ENCODE measurements at places on chromosomes 3 and 15.

DNA sequence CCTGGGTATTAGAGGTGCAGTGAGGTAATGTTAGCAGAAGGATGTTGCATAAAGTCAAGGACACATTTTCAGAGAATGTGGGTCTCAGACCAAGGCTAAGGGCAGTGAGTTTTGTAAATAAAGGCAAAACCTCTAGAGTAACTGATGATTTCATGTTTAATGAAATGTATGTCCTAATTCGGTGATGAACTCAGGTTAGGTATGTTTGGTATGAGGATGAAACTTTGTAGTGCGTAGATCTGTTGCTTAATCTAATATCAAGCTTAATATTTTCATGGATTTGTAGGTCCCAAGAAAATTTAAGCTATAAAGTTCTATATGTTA is 3.6 kb downstream of the USP50 start:
- no peak for DNase-seq

DNA sequence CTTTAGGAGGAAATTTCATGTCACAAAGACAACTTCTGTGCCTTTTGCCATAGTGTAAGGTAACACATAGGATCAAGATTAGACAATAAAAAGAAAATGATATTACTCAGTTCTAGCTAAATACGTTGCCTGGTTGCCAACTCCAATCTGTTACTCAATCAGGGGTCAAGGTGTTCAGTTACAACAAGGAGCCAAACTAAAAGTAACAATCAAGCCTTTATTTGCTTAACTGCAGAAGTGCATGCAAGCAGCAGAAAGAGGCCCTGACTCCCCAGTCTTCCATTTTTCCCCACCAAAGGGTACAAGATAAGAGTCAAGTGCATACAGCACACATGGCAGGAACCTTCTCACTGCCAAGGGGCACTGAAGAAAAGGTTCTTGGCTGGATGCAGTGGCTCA is 28.3 kb upstream of the PPP4R2 start:
- DNase-seq = no peak

DNA sequence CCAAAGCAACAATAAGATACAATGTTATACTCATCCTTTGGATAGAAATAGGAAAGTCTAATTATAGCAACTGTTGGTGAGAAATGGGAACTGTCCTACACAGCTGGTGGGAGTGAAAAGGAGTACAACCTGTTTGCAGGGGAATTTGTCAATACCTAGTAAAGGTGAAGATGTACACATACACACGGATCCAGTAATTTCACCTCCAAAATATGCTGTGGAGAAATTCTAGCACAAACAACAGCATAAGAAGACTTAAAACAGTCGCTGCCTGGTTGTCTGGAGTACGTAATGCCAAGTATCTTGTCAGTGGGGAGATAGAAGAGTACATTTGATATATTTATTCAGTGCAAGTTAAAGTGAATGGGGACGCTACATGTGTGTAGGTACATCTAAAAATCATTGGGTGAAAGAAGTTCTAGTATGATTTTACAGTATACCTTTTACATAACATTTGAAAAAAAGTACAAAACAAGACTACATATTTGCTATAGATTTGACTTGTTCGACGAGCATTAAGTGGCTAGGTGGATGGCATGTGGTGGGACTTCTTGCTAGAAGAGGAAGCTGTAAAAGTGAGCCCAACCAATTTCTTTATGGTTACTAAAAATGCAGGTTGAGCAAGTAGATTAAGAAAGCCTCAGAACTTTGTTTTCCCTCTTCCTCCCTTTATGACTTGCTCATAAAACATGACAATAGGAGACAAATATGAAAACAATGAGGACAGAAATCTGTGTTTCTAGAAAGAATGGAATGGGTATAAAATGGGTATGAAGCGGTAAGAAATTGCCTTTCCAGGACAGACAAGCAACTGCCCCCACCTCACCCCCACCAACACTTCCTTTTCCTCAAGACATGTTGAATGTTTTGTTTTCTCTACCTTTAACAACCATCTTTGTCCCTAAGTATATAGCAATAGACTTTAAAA is 50.2 kb upstream of the CCR4 start:
- DNase-seq = no peak

DNA sequence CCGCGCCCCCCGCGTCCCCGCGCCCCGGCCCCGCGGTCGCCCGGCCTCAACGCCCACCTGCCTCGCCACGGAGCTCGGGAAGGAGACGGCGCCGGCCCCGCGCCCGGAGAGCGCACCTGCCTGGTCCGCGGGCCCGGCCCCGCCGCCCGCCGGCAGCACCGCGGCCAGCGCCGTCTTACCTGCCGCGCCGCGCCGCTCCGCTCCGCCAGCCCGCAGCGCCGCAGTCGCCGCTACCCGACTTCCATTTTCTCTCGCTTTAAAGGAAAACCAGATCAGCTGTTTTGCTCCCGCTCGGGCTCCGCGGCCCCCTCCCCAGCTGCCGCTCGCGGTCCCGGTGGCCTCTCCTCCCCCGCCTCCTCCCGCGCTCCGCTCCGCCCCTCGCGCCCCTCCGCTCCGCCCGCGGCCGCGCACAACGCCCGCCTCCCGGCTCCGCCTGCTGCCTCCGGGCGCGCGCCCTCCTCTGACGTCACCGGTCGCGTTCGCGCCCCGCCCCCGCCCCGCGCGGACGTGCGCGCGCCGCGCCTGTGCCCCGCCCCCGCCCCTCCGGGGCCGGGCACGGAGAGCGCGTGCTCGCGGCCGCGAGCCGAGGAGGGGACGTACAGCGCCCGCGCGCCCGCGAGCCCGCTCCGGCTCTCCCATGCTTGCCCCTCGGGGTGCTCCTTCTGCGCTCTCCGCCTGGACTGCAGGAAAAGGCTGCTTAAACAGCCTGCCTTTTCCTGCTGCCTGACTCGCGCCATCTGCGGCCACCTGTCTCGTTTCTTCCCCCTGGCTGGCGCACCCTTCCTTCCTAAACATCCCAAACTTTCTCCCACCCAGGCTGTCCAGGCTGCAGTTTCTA is 159.8 kb upstream of the CHRNA7 start:
- DNase-seq = peak; percentile 76

DNA sequence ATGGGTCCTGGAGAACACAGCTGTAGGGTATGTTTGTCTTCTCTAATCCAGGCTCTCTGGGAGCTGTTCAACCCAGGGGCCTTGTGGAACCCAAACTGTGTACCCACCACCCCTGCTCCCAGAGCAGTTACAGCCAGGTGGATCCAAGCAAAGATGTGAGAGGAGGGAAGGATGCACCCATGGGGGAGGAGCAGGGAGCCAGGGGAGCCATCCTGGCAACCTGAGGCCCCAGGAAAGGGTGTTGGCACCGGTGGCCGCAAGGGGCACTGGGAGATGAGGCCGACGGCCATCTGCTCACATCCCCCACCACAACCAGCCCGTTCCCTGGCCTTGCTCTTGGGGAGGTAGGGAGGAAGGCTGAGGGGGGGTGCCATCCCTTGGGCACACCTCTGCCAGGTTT is 43.2 kb downstream of the CMTM6 start:
- no peak for DNase-seq

GRCh38 chr3:58022490-58022889 is 14.3 kb downstream of the FLNB start:
- no peak for DNase-seq

- no peak for DNase-seq
These were observed 186.6 kb upstream of the FEZF2 start for GRCh38 chr3:62559831-62560445.
